Fibroblast of skin of left quadriceps (primary cell): ENCODE measurements at places on chromosomes 13 and 19.
A peak's percentile ranks its signal among the peaks of the same experiment; 100 is the strongest.

- no peak for DNase-seq
Measured at GRCh38 chr19:23033721-23034120, 30.7 kb upstream of the ZNF728 start.

DNA sequence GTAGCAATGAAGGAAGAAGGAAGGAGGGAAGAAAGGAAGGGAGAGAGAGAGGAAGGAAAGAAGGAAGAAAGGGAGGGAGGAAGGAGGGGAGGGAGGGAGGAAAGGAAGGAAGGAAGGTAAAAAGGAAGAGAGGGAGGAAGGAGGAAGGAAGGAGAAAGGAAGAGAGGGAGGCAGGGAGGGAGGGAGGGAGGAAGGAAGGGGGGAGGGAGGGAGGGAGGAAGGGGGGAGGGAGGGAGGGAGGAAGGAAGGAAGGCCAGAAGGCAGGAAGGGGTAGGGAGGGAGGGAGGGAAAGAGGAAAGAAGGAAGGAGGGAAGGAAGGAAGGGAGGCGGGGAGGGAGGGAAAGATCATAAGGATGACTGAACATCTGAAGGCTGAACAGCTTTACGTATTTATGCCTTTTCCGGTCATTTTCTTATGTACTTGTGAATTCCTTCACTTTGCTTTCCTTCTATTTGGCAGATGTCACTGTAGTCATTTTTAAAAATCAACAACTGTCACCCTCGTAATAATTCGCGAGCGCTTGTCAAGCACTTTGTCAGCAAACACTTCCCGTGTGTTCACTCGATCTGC lies 6.7 kb upstream of the TTYH1 start:
- no peak for DNase-seq

DNA sequence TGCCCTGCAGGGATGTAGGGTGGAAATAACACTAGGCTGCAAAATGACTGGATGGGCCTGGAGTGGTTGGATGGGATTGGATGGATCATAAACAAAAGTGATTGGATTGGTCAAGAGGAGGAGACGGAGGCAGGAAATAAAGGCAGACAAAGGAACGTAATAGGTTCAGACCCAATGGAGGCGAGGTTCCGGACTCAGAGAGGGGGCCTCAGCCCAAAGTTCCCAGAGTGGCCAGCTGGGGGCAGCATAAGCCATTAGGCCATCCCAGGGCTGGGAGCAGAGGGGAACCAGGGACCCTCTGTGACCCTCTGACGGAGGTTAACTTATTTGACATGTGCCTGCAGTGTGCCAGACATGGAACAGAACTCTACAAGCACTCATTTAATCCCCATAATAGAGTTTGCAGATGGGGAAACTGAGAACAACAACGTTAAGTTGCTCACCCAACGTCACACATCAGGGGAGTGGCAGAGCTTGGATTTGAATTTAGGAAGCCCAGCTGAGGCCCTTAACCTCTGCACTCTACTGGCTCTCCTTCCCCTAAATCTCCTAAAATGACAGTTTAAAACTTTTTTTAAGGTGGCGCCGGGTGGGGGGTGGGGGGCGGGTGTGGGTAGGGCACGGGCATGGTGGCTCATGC lies 15.3 kb upstream of the MAP1S start:
- no peak for DNase-seq

GRCh38 chr13:75621147-75621546 lies 15.0 kb upstream of the LMO7 start:
- peak; percentile 89 for DNase-seq

DNA sequence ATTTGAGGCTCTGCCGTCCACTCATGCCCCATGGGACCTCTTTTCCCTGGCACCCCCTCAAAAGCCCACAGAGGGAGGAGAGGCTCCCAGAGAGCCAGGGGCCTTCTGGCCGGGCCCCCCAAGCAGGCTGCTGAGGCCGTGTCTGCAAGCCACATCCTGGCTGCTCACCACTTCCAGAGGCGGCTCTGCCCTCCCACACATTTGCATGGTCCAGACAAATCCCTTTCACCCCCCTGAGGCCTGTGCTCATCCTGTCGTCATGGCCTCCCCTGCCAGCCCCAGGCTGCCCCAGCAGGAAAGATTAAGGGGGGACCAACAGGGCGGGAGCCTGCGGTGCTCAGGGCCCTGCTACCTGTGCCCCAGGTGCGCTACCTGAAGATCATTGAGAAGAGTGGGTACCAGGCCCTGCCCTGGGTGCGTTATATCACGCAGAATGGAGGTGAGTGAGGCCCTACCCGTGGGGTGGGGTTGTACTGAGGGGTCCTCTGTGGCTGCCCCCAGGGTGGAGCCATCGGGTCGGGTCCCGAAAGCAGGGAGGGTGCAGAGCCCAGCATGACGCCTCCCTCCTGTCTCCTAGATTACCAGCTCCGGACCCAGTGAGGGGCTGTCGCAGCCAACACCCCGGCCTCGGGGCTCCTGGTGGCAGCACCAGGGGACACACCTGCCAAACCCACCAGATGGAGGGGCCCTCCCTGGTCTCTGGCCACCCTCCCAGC lies 36.3 kb downstream of the AP1M1 start:
- DNase-seq: no peak

GRCh38 chr19:38778733-38779132 lies 5.4 kb upstream of the LGALS7 start:
- no peak for DNase-seq

DNA sequence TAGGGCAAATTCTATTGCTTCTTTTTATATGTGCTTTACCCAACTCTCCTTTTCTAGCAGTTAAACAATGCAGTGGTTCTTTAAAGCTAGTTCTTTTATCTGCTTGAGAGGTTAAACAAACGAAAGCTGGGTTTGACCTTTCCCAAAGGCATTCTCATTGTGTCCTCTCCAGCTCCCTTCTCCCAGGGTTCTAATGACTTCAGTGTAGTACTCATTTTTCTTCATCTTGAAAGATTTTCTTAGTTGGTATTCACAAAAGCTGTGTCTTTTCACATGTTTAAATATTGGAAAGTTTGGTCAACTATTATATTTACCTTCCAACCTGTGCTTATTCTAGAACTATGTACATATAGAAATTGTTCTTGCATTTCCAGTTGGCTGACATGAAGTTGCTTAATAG lies 1.5 kb downstream of the WASF3 start:
- DNase-seq: no peak

GRCh38 chr13:99528547-99528946 lies 27.3 kb downstream of the TM9SF2 start:
- no peak for DNase-seq

DNA sequence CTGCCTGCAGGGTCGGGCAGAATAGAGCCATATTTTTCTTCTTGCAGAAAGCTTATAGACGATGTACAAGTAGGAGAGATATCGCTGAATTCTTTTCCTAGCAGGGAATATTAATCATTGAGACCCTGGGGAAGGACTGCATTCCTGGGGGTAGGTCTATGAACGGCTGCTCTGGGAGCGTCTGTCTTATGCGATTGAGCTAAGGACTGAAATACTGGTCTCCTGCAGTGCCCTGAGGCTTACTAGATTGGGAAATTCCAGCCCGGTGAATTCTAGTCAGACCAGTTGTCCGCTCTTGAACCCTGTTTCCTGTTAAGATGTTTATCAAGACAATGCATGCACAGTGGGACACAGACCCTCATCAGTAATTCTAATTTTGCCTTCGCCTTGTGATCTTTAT lies 59.8 kb upstream of the UBAC2 start:
- no peak for DNase-seq

DNA sequence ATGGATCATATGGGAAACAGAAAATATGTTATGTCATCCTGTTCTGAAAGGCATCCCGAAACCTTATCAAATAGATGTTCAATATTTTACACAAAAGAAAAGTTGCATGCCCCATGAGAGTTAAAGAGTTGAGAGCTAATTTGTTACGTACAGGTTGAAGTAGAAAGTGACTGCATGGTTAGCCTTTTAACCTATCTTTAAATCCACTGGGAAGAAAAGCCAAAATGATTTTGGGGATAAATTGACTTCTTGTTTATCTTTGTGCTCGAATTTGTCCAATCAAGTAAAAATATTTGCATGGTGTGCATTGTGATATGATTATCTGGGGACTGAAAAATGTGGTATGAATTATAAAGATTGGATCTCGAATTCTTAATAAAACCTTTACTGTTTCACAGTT lies 230.1 kb downstream of the POSTN start:
- no peak for DNase-seq

- no peak for DNase-seq
Measured at GRCh38 chr13:76656500-76656899, 229.7 kb downstream of the KCTD12 start.

DNA sequence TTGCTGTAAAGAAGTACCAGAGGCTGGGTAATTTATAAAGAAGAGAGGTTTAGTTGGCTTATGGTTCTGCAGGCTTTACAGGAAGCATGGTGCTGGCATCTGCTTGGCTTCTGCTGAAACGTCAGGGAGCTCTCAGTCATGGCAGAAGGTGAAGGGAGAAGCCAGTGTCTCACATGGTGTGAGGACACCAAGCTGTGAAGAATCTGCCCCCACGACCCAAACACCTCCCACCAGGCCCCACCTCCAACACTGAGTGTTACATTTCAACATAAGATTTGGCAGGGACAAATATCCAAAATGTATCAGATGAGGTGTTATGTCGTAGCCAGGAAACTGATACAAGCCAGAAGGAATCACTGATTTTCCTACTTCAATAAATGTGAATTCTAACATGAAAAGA lies 136.5 kb downstream of the CYSLTR2 start:
- DNase-seq: no peak

DNA sequence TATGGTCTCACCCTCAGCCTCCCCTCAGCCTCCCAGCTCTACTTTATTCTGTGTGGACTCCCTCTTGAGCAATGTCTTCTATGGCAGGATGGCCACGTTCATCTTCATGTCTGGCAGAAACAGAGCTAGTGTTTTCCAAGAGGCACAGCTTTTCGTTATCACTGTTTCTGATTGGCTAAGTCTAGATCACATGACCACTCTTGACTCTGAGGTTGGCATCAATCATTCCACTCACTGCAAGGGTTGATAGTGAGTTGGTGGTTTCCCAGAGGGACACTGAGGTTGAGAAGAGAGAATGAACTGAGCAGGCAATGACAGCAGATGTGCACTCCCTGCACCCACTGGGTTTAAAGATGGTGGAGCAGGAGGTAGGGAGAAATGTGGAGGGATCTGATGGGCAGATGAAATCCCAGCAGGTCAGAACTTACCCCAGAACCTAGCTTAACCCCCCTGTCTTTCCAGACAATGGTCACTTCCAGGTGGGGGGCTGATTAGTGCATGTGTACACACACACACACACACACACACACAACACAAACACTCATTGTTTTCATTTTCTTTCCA lies 26.3 kb upstream of the UQCRFS1 start:
- no peak for DNase-seq
